GM04503 (cell line): ENCODE measurements at places on chromosomes 3 and 15.

DNA sequence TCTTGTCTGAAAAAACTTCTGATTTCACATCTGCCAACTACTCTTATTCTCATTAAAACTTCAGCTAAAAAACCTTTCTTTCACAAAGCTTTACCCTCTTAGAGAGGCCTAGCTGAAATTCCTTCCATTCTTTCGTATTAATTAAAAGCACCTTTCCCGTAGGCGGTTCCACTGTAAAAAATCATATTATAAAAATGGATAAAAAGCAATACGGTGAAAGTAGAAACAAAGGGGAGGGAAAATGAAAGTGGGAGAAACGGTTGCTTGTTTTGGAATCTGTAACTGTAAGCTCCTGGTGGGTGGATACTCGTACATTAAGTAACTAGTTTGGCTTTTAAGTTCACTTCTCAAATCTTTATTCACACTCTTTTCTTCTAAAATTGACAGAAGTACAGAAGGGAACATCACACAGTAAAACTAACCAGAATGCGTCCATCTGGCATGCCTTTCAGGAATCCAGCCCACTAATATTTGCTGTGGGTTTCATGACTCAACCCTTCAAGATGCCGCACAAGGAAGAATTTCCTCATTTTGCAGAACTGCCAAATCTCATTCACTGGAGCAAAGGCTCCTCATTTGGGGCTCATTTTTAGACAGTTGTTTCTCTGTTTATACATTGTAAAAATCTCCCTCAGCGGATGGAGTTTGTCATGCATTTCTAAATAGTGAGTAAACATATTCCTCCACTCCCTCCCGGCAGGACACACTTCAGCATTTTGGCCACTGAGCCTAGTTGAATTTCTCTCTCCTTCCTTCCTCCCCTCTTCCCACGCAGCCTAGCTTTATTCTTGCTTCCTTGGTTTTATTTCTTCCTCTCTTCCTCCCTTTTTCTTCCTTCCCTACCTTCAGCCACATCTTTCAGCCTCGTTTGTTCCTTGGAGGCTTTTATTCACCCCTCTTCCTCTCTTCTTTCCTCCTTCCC, 419.5 kb upstream of the NAALADL2 start:
- peak; percentile 100 for DNase-seq

DNA sequence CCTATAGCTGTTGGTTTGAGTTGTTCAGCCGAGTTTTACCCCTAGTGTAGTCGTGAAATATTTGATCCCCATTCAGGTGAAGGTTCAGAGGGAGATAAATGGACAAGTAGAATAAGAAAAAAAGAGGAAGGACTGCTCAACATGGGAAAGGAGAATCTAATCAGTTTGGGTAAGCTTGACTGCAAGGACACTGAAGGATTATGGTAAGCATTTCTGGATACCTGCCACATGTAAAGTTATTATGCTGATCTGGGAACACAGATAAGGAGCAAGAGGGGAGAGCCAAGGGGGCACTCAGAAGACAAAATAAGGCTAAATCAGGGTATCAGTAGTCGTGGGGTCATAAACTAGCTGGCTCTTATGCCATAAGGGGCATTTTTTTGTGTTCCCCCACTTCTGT, 49.9 kb downstream of the TFG start:
- no peak for DNase-seq

DNA sequence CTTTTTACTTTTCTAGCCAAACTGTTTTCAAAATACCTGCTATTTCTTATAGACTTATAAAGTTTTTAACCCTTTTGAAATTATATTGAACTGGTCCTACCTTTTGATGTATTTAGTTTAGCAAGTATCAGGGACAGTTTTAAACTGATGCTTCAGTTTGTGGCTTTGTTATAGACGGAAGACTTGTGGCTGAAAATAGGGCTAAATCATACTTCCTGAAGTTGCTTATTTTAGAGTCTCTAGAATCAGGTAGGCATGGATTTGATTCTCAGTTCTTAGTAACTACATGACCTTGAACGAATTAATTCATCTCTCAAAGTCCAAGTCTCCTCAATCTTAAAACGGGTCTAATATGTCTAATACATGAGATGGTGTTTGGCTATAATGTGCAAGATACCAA, 322.8 kb downstream of the RAP2B start:
- DNase-seq: no peak

GRCh38 chr15:57563416-57563815, 28.3 kb upstream of the MYZAP start:
- no peak for DNase-seq

DNA sequence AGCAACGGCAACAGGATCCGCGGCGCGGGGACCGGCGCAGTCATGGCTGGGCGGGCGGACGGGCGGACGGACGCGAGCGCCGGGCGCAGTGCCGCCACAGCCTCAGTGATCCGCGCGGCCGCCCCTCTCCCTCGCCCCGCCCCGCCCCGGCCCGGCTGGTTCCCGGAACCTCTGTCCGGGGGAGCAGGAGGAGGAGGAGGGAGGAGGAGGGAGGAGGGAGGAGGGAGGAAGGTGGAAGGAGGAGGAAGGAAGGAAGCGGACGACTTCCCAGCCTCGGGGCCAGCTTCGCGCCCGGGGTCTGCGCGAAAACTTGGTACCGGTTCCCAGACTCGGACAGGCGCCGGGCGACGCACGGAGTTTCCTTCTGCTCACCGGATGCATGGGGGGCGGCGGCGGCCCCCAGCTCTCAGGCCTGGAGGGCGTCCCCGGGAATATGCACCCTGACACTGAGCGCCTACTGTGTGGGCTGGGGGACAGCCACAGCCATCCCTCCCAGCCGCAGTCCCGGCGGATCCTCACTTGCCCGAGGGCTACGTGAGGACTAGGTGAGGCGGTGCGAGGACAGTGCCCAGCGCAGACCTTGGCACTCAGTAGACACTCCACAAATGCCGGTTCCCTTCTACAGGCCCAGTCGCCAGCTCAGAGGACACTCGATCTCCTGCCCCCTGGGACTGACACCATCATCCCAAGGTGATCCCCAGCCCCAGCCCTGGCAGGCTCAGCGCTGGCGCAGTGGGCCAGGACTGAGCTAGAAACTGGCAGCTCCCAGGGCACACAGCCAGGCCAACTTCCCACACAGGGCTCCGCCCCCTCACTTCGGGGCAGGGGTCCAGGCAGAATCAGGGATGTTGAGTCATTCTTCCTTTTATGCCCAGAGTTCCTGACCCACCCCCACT, at the start of gene SHISA5:
Gene SHISA5 (minus strand): TSS at position 124 of the 896 bp plus-strand sequence. CDS start 80 bp downstream, at position 44.
- DNase-seq: peak; percentile 9

- DNase-seq: no peak
Observed at GRCh38 chr15:40550341-40551037, 14.4 kb downstream of the CCDC32 start.

DNA sequence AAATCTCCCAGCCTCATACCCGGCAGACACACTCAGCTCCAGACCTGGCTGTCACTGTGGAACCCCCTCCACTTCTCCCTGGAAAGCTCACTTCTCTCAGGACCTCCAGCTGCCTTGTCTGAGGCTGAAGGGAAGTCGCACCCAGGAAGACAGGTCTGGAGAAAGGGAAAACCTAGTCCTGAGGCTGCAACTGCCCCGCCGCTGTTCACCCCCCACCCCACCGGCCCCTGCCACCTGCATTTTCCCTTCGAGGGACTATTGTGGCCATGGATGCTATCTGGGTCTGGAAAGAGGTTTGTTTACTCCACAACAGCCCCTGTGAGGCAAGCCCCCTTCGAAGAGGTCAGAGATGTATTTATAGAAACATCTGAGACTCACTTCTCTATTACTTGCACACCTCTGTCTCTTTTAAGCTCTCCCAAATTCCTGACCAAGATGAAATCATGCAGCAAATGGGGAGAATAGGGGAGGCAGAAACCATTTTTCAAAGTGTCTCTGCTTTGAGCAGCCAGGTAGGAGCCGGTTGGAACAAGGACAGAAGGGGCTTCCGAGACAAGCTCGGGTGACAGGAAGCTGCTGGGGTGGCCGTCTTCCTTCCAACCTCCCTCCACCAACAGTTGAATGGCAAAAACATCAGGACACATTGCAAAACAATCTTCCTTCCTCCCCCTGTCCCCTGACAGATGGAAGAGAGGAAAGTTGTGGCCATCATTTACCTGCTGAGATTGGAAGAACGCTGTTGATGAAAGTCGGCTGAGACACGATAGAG, 518 bp downstream of the COLQ start:
- no peak for DNase-seq
